Astrocyte of the cerebellum (primary cell): ENCODE measurements at places on chromosomes 12 and 14.

GRCh38 chr12:104496336-104496735 is 39.6 kb downstream of the CHST11 start:
- DNase-seq = no peak

GRCh38 chr12:120229487-120230325 is 28.8 kb upstream of the RPLP0 start:
- DNase-seq = no peak

- DNase-seq = no peak
Measured at GRCh38 chr12:38721611-38722252, 183.7 kb downstream of the CPNE8 start.

DNA sequence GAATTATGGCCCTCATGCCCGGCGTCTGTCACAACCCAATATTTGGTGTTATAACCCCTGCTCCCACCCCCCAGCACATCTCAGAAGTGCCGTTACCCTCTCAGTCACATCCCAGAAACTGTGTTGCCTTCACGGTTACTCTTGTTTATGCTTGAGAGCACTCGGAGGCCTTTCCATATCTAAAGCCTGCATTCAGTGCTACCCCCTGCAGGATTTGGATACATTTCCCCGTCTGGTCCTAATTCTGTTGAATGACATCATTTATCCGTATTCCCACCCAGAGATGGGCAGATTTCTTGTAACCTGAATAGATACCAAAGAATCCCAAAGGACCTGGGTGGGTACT is 19.1 kb upstream of the FOS start:
- peak; percentile 59 for DNase-seq
